ENCODE measurements at places on chromosomes 5 and 9. TPM values are rescaled to one million over a fixed set of nuclear protein-coding genes. Genes with fewer than 3 reads are reported as not detected.

DNA sequence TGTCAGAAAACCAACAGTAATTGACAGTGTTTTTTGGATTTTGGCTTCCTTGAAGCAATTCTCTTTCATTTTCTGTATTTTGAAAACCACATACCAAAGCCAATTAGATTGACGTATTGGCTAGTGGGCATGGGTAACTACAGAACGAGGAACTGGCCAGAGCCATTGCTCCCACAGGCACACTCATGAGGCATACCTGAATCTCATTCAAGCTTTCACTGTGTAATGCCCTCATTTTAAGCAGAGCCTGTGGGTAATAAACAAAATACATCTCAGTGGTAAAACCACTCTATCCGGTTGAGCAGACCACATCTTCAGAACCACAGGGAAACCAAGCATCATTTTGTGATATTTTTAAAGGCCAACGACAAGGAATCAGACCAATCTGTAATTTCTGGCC is 394.1 kb downstream of the ZNF608 start:
- DNase-seq, result no peak

DNA sequence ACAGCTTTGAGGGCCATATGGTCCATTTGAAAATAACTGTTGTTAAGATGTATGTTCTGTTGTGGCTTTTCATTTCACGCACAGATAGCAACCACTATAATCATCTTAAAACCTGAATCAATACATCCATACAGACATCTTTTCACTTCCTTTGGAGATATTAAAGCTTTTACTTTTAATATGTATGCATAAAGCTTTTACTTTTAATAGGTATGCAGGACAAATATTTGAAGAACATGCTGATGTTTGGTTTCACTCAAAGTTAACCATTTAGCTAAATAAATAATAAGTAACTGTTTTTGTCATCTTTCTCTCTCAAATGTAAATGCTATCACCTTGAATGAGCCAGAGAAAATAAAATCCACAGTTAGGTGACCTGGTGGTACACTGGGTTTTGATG is 108.6 kb downstream of the OXCT1 start:
- DNase-seq, result no peak

The PCDHB8 gene
- total RNA-seq, result 1.6 TPM

The SLC26A2 gene
- total RNA-seq, result 34.9 TPM

DNA sequence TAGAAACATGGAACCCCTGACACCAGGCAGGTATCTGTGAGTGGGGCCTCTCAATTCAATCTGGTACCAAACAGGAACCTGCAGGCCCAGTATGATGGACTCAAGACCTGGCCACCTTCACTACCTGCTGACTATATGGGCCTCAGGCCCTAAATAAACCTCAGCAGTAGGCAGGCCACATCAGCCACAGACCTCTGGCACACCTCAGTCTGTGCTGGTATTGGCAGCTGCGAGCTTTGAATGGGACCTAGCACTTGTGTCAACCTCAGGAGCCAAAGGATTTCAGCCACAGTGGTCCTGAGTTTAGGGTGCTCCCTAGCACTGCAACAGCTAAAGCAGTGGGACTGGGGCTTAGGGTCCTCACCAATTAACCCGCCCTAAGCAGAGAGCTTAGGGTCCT is 325.5 kb downstream of the ZNF608 start:
- DNase-seq, result no peak

The PCDHB15 gene
- total RNA-seq, result 7.8 TPM

The FUBP3 gene
- total RNA-seq, result 36.5 TPM

DNA sequence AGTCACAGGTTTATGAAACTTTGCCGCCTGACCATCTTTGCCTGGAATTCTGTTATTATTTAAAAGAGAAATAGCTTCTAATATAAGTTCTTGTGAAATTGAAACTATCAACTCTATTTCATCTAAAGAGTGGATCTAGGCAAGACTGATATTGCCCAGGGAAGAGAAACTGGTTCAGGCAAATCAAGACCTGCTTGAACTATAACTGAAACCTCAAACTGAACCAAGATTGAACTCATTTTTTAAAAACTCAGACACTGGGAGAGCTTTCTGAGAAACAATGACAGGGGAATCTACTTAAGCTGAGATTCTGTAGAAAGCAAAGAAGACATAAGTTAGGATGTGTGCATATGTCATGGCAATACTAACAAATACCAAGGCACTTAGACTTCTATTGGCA is 815.8 kb downstream of the BRINP1 start:
- no peak for DNase-seq

DNA sequence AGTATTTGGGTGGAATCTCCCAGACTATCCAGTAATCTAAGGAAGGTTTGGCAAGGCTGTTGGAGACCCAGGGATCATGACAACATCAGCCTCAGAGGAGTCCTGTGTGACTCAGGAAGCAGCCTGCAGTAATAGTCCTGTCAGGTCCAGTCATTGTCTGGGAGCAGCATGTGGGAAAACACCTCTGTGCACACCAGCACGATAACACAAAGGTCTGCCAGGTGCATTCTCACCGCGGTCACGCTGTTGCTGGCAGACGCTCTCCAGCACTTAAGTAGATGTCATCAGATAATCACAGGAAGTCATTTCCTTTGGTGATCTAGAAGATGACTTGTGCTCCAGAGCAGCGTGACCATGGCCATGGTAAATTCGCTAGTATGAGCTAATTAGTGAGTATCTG is 99.2 kb upstream of the IQGAP2 start:
- no peak for DNase-seq

The CSF1R gene
- total RNA-seq, result 24.5 TPM

DNA sequence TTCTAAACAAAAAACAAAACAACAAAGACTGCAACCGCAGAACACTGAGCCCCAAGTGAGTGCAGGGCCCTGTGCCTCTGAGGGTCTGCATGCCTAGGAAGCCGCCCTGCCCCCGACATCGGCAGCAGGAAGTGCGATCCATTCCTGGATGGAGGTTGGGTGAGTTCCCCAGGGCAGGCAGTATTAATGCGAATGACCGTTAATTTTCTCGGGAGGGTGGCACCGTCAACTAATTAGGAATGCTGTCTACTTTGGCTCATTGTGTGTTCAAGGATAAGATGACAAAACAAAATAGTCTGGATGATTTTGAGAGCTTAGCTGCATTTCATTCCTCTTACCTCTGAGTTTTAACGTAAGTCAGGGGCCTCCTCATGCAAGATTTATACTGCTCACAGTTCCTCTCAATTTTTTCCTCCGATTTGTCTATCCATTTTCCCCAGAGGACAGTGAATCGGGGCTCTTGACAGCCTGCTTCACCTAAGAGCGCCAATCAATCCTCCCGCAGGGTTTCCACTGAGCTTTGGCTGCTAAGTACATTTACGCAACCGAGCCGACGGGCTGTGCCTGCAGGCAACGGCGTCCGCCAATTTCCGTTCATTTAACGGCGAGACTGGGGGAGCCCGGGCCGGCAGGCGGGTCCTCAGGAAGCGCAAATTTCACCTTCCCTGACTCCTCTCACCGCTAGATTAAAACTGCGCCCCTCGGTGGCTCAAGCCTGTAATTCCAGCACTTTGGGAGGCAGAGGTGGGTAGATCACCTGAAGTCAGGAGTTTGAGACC is 2.9 kb upstream of the NXNL2 start:
- DNase-seq, result no peak

DNA sequence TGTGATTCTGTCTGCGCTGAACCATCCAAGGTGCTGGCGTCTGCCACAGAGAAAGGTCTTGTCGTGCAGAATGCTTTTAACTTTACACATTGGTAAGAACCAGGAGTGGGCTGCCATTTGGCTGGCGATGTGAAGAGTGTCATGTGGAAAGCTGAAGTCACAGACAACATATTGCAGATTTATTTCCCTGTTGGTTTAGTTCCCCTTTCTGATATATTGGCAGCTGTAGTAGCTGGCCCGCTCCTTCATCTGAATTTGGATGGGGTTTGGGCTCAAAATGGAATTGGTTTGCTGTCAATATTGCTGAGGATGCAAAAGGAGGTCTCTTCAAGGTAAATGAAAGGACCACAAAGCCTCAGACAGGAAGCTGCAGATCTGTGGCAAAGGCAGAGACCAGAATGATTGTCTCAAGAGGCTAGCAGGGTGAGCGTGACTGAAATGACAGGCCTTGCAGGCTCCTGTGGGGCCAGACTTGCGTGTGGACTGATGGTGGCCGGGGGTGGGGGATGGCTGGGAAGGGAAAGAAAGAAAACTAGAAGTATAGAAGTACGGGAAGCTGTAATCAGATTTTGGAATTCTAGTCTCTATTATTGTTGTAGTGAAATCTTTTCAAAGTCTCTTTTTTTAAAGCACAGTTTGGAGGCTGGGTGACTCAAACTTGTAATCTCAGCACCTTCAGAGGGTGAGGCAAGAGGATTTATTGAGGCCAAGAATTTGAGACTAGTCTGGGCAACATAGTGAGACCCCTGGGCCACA is 25.1 kb upstream of the CD180 start:
- DNase-seq, result no peak

The GPR151 gene
- total RNA-seq, result not detected

The SURF2 gene
- total RNA-seq, result 7.0 TPM

The EPB41L4A gene
- 49.4 TPM for total RNA-seq

DNA sequence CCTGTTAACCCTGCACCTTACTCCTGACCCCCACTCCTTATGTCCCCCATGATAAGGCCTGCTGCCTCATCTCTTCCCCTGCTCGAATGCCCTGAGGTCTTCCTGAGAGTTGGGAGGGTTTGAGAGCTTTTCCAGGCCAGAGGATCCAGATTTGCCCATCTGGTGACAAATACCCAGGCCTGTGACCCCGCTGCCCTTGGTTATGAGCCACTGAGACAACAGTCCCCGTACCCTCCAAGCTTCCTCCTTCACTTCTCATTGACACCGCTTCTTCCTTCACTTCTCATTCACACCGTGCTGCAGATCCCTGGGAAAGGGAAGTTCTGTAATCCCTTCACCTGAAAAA is 593 bp downstream of the GM2A start:
- DNase-seq, result no peak

- DNase-seq, result no peak
Measured at GRCh38 chr5:139863855-139864558, 68.4 kb downstream of the PSD2 start.

DNA sequence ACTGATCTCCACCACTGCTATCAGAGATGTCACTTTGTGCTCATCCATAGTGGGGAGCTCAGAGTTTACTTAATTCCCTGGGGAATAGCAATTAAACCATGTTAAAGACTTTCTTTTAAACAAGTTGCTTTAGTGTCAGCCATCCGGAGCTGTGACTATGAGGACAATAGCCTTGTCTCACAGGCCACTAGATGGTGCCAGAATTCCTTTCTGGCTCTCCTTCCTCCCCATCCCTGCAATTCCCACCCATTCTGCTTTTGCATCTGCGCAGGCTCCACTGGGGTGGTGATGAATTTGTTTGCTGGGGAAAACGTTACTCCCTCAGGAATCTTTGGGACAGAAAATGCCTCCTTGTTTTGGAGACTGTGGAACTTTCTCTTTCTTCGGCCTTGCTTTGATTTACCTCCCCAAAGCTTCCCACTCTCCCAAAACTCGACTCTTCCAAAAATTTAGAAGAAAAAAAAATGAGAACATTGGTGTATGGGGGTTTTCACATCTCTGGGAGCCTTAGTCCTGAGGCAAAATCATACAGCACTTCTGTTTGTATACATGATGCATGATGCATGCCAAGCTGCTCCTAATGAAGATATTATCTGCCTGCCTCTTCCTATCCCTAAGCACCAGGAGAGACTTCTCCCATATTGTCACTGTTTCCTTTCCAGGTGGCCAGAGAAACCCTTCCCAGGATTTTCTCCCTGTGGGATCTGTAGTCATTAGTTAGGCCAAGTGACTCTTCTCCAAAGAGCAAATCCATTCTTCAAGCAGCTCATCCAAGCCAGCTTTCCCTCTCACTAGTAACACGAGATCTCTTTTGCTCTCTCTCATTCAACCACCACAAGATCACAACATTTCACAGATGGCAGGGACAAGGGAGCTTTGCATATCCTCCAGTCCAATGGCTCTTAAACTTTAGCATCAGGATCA is 466.1 kb downstream of the TLR4 start:
- DNase-seq, result no peak

The ZFP2 gene
- total RNA-seq, result 5.8 TPM

The STPG3 gene
- total RNA-seq, result not detected

- DNase-seq, result no peak
Measured at GRCh38 chr5:34496260-34496691, 159.9 kb upstream of the RAI14 start.

DNA sequence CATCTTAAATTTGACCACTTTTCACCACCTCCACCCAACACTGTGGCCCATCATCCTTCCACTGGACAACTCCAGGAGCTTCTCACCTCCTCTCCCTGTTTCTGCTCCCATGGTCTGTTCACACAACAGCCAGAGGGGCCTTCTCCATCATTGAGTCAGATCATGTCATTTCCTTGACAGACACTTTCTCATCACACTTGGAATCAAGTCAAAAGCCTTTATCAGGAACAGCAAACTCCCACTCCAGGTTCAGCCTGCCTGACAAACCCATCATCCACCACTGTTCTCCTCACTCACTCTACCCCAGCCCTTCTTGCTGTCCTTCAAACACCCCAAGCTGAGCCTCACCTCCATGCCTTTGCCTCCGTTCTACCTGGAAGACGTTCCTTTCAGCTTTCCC is 78.4 kb upstream of the ADRA1B start:
- no peak for DNase-seq

The C5orf63 gene
- 6.4 TPM for total RNA-seq

- no peak for DNase-seq
Measured at GRCh38 chr5:67998709-67999261, 216.8 kb upstream of the PIK3R1 start.

The TLR4 gene
- total RNA-seq, result 24.1 TPM

The ARL14EPL gene
- total RNA-seq, result not detected

DNA sequence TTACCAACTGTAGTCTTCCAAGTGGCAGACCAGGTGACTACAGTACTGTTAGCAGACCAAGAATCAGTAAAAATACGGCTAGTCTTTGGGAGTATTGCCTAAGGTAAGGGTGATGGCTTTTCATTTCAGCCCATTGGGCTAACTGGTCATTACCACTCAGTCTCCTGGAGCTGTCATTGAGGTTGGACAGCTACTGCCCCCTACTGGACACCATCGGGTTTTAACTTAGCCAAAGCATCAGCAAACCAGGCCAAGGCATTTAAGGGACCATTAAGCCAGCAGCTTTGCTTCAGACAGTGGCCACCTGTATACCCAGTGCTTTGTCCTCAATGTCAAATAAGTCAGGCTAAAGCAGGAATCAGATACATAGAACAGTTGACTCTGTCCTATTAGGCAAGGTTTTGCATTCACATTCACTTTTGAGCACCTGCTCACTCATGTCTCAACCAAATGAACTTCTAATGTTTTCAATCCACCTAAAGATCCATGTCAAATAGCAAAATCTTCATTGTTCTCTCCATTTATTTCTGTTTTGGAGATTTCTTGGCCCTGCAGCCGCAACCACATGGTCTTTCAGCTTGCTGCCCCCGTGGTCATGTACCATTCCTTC is 117.2 kb downstream of the INVS start:
- DNase-seq, result no peak

GRCh38 chr9:3205421-3206095 is 320.2 kb downstream of the RFX3 start:
- DNase-seq, result no peak

GRCh38 chr9:98369471-98369870 is 114.0 kb upstream of the TBC1D2 start:
- DNase-seq, result no peak

GRCh38 chr9:111068771-111069170 is 30.5 kb upstream of the LPAR1 start:
- DNase-seq, result no peak
